ENCODE measurements at places on chromosomes 1 and 21.

- peak; percentile 92 for DNase-seq
Measured at GRCh38 chr1:155136748-155137147, 1.1 kb downstream of the SLC50A1 start.

DNA sequence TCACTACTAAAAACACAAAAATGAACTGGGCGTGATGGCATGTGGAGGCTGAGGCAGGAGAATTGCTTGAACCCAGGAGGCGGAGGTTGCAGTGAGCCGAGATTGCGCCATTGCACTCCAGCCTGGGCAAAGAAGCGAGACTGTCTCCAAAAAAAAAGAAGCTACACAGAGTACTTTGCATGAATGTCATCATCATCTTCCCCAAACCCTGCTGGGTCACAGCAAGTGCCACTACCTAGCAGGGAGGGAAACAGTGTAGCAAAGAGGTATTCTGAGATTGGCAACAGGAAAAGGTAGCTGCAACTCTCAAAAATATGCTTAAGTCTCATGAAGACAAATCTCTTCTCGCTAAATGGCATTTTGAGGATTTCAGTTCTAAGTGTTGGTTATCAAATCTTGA lies 12.8 kb downstream of the NDC1 start:
- DNase-seq: no peak

DNA sequence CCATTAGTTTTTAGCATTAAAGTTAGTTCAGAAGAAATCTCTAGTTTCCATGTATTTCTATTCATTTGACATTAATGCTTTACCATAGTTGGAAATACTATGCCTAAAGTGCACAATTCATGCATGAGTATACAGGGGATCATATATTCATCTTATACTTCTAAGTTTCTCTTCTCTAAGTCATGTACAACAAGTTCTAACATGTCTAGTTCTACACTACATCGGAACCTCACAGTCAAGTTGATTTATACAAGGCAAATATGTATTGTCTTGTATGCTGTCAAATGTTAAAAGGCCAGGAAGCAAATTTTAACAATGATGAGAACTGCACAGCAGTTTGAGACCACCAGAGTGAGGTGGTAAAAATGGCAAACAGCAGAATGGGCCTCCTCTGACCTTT lies 22.9 kb upstream of the MOB3C start:
- no peak for DNase-seq

DNA sequence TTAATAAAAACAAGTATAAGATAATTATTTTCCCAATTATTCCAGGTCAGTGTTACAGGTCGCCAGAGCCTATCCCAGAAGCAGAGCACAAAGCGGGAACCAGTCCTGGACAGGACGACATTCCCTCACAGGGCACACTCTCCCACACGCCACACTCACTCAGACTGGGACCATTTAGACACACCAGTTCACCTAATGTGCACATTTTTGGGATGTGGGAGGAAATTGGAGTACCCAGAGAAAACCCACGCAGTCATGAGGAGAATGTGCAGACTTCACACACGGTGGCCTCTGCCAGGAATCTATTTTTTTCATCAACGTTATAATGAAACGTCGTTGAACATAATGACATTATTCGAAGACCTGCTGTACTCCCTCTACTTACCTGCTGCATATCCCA lies 20.5 kb upstream of the NRDC start:
- DNase-seq: no peak

- DNase-seq: no peak
Measured at GRCh38 chr1:151967091-151967490, 26.6 kb downstream of the S100A10 start.

GRCh38 chr1:155933591-155934096 lies 569 bp downstream of the KHDC4 start:
- DNase-seq: no peak

DNA sequence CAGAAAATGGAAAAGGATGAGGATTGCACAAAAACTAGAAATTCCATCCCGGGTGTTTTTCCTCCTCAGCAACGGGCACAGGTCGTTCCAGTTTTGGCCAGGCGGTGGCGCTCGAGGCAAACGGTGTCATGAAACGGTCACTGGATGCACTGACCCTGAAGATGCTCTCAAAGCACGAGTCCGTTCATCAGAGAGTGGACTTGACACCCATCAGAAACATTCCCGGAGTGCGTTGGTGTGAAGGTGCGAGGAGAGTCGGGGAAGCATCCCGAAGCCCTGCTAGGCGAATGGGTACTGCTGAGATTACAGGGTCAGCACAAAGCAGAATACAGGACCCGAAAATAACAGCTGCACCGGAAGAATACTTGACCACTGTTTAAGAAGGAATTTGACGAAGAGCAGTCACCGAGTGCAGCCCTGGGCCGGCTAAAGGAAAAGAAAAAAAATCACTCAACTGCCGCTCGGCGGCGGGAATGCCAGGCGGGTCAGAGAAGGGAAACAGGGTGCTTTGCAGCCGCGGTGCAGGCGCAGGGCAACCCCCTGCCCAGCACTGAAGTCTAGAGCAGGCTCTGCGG lies 71.7 kb upstream of the ETS2 start:
- peak; percentile 71 for DNase-seq

GRCh38 chr1:227899820-227900449 lies 47.8 kb downstream of the WNT9A start:
- DNase-seq: no peak

DNA sequence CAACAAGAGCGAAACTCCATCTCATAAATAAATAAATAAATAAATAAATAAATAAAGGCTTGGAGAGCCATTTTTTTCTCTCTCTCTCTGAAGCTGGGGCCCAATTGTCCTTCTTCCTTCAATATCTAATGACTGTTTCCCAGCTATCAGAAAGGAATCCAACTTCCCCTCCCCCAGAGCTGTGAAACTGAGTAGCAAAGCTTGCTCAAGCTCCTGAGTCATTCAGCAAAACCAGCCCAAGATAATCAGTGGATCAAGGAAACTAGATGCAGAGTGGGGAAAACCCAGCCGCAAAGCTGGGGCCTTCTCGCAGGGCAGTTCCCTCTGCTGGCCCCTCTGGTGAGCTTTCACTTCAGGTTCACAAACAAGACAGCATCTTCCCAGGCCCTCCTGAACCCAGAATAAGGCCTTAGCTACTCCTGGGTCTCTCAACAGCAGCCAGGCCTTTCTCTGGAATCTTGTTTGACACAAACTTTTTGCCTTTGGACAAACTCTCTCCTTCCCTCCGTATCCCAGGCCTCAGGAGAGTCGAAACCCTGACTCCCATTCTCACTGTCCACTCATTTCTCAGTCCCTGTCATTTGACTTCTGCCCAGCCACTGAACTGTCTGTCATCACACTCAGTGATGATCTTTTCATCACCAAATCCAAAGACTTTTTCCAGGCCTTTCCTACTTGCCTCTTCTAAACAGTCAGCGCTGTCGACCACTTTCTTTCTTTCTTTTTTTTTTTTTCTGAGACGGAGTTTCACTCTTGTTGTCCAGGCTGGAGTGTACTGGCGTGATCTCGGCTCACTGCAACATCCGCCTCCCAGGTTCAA lies 18.0 kb upstream of the PTP4A2 start:
- peak; percentile 92 for DNase-seq

DNA sequence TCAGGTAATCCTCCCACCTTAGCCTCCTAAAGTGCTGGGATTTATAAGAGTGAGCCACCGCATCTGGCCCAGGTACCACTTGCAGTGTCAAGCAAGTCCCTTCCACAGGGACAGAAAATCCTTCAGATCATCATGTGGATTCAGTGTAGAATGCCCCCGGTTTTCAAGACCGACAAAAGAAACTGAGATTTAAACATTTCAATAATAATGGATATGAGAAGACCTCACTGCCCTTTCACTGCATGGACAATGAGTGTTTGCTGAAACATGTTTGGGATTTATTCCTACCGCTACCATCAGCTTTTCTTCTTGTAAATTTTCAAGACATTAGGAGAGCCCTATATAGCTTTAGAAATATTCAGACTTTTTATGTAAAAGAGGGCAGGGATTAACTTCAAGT lies 41.5 kb downstream of the HTR6 start:
- no peak for DNase-seq

- DNase-seq: no peak
Measured at GRCh38 chr21:29215709-29216108, 83.0 kb upstream of the BACH1 start.

- DNase-seq: peak; percentile 67
Measured at GRCh38 chr21:45555557-45556301, 13.5 kb upstream of the SLC19A1 start.

DNA sequence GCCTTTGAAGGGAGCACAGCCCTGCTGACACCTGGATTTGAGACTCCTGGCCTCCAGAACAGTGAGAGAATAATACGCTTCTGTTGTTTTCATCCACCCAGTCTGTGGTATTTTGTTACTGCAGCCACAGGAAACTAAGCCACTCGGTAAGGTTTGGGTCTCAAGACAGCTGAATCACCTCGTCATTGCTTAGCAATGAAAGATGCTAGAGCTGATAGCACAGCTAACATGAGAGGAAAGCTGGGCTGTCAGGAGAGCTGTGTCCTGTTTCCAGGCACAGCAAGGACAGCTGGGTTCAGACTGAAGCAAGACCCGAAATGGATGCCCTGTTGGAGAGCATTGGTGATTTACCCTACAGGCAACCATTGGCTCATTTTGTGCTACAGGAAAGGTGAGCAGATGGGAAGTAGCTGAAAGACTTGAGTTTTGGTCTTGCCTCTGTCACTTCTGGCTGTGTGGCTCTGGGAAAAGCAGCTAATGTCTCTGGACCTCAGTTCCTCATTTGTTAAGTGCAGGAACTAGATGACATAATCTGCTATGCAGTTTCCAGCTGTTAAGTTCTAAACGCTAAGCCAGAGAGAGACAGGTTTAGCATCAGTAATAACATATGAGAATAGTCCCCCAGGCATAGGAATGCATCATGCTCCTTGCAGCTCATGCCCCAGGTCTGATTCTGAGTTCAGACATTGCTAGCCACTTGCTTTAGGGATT lies 58.0 kb downstream of the CLIC6 start:
- DNase-seq: no peak

DNA sequence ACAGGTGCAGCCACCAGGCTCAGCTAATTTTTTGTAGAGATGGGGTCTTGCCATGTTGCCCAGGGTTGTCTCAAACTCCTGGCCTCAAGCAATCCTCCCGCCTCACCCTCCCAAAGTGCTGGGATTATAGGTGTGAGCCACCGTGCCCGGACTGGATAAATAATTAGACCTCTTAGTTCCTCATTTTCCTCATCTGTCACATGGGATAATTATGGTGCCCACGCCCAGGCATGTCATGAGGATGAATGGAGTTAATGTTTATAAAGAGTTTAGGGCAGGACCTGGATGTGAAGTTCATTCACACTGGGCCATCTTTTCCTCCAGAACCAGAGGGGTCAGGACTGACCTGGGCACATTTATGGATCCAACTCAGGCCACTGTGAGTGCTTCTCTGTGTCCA lies 23.7 kb downstream of the PADI3 start:
- DNase-seq: no peak
